ENCODE measurements at places on chromosomes 6 and 20.

DNA sequence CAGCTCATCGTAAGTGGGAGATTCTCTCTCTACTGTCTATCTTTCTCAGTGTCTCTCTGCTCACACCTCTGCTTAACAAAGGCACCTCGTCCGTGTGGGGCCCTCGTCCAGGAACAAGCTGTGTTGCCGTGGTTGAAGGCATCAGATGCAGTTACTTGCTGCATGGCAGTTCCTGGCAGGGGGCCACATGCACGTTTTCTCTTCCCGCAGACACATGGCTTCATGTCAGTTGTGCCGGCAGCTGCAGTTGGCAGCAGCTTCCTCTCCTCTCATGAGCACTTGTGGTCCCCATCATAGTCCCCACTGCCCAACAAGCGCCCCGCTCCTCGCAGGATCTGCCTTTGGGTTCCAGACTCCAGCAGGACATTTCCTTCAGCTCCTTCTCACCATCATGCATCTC, 7.1 kb upstream of the AFDN start:
- DNase-seq, result no peak

DNA sequence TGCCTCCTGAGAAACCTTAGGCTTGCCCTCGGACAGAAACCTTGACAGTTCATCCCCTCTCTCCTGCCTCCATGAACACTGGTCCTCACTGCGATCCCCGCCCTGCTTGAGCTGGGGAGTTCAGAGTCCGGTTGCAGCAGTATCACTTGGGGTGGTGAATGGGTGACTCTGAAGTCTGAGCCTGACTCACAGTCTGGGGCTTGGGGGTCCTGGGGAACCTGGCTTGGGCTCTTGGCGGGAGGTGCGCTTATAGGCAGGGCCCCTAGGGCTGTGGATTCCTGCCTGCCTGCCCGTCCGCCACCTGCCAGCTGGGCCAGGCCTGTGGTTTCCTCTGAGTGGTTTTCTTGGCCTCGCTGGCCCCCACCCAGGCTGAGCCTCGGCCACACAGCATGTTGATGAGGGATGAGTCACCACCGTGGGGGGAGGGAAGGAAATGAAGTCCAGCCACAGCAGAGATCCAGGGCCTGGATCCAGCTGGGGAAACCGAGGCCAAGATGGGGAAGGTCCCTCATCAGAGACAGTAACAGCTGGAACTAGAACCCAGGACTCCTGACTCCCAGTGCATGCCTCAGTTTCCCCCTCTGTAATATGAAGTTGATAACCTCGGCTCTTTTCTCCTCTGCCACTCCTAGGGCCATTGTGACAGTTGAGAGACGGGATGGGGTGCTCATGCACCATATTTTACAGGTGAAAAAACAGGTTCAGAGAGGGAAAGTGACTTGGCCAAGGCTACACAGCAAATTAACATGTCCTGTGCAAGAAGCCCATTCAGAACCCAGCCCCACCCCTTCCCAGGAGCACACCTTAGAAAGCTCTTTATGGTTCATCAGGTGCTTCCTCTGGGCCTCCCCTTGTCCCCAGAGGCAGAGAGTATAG, 9.2 kb downstream of the FOXS1 start:
- peak; percentile 26 for DNase-seq

DNA sequence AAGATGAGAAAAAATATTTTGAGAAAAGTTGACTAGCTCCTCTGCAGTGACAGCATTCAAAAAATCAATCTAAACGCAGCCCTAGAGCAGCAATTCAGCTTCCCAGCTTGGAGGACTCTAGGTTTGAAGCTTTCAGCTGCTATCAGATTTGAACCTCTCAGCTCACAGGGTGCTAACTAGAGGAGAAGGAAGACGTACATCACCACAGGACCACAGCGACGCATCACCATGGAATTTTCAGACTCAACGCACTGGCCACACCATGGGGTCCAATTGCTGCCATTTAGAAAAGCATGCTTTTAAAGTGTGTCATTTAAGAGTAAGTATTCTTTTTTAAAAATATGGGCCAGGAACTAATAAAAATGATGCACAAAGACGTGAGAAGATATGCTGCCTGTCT, 45.0 kb upstream of the FUCA2 start:
- DNase-seq, result no peak

GRCh38 chr20:1154691-1155090, 30.1 kb downstream of the TMEM74B start:
- no peak for DNase-seq

DNA sequence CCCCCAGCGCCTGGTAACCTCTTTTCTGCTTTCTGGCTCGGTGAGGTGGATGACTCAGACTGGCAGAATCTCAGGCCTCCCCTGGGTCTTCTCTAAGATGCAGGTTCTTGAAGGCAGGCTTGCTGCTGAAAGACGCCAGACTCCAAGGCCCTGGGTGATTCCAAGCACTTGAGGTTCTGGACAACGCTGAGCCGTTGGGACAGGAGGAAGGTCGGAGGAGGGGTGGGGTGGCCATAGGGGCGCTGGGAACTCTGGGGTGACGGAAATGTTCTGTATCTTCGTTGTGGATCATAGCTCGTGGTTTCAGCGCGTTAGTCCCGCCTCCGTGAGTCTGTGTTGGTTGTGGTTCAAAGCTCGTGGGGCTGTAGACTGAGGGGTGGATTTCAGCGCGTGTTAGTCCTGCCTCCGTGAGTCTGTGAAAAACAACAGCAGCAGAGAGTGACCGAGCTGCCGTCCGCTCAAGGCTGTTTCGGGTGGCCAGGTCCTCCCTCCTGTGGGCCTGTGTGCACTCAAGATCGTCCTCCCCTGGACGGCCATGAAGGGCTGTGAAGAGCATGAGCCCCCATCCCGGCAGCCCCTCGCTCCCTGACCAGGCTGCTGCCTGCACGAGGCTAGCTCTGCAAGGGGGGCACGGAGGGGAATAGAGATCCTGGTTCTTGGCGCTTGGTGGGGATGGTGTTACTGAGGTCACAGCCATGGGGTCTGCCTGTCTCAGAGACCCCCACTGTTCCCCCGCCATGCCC, 7.7 kb downstream of the NTSR1 start:
- DNase-seq, result peak; percentile 42

GRCh38 chr6:11271228-11272020, 39.0 kb upstream of the NEDD9 start:
- no peak for DNase-seq

GRCh38 chr20:32443386-32443974, 85.3 kb downstream of the ASXL1 start:
- no peak for DNase-seq

- no peak for DNase-seq
These were observed 73.4 kb downstream of the GFOD1 start for GRCh38 chr6:13413900-13414555.

GRCh38 chr6:163667372-163668060, 253.0 kb downstream of the QKI start:
- DNase-seq, result peak; percentile 9

- DNase-seq, result peak; percentile 67
These were observed 8.2 kb upstream of the UBE2V1 start for GRCh38 chr20:50120935-50121693.

GRCh38 chr6:162697872-162698403, 29.6 kb downstream of the PRKN start:
- DNase-seq, result no peak
